ENCODE measurements at places on chromosomes 5 and 9.

DNA sequence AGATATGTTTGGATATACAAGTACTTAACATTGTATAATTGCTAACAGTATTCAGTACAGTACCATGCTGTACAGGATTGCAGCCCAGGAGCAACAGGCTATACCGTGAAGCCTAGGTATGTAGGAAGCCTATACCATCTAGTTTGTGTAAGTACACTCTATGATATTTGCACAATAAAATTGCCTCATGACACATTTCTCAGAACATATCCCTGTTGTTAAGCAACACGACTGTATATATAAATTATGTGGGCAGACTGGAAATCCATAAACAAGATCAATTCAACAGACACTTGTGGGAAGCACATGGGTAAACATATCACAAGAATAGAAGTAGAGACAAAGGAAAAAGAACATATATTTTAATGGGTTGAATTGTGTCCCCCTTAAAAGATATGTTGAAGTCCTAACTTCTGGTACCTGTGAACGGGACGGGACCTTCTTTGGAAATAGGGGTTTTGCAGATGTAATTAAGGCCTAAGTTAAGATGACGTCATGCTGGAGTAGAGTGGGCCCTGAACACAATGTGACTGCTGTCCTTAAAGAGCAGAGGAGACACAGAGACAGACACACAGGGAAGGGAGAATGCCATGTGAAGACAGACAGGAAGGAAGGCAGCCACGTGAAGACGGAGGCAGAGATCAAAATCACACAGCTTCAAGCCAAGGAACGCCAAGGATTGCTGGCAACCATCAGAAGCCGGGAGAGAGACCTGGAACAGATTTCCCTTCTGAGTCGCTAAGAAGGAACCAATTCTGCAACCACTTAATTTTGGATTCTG, 76.3 kb downstream of the SCAI start:
- DNase-seq = no peak

DNA sequence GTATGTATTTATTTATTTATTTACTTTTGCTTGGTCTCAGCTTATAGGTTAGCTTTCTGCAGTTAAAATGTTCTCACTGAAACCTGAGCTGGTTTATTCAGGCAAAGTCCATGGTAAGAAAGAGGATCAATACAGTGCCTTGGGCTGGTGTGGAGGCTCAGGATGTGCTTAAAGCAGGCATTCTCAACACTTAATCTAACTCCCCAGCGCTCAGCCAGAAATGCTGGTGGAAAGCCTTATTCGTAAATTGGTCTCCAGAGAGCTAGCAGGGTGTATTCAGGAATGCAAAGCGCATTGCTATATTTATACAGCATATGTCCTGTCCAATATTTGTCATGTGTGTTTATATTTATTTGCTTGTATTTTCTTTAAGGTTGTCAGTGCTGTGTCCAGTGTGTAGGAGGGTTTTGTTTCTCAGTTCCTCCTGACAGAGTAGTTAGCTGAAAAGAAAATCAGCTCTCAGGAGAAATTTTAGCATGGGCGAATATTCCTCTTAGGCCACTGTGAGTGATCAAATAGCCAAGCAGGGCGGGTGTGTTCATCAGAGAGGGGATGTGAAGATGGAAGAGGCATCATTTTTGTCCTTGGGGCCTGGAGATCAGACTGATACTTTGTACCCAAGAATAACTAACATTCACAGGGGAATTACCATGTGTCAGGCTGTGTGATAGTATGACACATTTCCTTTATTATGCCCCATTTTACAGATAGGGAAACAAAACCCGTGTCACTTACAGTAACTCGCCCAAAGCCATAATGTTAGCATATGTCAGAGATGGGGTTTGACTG, 65.8 kb downstream of the DOCK2 start:
- DNase-seq = no peak

DNA sequence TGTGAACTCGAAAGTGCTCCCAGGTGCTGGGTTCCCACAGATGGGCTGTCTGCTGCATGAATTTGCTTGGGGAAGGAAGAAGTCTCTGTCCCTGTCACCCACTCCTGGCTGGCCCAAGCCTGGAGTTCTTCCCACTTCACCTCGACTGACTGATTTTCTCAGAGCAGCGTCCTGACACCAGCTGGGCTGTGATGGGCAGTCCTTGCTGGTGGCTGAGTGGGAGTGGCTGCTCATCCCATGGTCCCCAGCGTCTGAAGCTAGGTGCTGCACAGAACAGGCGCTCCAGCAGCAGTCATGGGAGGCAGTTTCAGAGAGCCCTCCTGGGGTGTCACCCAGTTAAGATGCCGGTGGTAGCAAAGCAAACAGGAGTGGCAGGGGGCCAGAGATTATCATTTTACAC, 10.1 kb upstream of the NEURL1B start:
- DNase-seq = no peak

DNA sequence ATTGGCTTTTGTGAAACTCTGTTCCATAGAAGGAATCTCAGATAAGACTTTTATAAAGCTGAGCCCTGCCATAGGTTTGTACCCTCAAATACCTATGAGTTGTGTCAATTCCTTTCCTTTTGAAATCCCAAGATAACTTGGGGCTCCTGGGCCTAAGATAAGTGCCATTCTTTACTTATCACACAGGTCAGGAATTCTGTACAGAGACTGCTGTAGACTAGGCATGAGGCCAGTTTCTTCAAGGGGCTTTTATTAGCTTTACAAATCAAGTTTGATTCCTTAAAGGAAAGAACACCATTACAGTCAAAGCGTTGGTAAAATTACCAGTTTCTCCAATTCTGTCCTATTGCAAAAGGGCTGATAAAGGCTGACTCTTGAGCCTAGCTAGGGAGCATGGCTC, 39.2 kb downstream of the SHC3 start:
- DNase-seq = no peak

- DNase-seq = no peak
These were observed 19.7 kb upstream of the ABL1 start for GRCh38 chr9:130815242-130815808.

GRCh38 chr5:178123966-178124925, 6.6 kb upstream of the RMND5B start:
- no peak for DNase-seq

- DNase-seq = no peak
These were observed 49.8 kb downstream of the CERT1 start for GRCh38 chr5:75461679-75462078.

DNA sequence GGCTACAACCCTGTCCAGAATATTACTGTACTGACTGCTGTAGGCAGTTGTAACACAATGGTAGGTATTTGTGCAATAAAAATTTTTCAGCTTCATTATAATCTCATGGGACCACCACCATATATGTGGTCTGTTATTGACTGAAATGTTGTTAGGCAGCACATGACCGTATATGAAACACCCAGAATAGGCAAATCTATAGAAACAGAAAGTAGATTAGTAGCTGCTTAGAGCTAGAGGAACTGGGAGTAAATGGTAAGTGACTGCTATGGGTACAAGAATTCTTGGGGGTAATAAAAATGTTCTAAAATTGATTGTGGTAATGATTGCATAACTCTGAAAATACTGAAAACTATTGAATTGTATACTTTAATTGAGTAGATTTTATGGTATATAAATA, 185.7 kb downstream of the ESM1 start:
- no peak for DNase-seq

DNA sequence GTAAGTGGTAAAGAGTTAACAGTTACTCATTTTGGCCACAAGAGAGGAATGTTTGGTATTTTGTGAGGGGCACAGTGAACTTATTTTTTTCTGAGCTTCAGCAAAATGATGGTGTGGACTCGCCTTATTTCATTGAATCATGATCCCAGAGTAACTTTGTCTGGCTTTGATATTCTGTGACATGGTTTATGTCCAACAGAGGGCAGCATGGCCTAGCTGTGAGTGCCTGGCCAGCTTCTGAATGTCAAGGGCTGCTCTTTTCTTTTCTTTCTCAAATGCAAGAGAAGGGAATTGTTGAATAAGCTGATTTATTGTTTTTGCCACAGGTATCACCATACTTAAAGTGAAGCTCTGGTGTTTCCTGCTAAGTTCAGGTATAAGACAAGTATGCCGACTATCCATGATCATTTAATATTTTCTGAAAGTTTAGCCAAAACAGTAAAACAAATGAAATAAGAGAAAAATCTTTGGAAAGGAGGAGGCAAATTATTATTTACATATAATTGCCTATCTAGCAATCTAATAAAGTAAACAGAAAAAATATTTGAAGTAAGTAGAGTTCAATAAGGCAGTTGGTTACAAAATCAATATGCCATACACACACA, 31.7 kb downstream of the MRPL22 start:
- no peak for DNase-seq

DNA sequence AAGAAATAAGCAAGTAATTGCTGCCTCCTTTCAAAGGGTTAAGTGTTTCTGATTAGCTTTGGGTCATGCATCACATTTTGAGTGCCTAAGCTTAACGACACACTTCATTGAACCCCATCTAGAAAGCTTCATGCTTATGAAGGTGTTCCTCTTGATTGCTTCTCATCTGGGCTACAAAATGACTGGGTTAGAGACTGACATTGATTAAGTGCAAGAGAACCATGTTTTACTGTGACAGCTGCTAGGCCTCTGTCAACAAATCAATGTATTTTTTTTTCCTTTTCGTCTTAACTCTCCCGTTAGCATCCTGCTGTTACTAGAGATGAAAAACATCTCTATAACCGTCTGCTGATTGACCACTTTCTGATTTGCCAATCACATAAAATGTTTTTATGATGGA, 725.0 kb downstream of the TLE1 start:
- DNase-seq = no peak

DNA sequence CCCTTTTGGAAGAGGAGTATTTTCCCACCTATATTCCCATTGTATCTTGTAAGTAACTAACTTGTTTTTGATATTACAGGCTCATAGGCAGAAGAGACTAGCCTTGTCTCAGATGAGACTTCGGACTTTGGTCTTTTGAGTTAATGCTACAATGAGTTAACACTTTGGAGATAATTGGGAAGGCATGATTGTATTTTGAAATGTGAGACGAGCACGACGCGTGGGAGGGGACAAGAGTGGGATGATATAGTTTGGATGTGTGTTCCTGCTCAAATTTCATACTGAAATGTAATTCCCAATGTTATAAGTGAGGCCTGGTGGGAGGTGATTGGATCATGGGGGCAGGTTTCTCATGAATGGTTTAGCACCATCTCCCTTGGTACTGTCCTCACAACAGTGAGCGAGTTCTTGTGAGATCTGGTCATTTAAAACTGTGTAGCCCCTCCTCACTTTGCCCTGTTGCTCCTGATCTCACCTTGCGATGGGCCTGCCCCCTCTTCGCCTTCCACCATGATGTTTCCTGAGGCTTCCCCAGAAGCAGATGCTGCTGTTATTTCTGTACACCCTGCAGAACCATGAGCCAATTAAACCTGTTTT, 721.5 kb upstream of the CTNND2 start:
- no peak for DNase-seq

GRCh38 chr5:149803641-149804468, 73.7 kb downstream of the PPARGC1B start:
- DNase-seq = no peak

GRCh38 chr5:20522905-20523482, 535.0 kb upstream of the CDH18 start:
- DNase-seq = no peak

- no peak for DNase-seq
These were observed 1219.3 kb upstream of the WWC1 start for GRCh38 chr5:167071981-167072610.

DNA sequence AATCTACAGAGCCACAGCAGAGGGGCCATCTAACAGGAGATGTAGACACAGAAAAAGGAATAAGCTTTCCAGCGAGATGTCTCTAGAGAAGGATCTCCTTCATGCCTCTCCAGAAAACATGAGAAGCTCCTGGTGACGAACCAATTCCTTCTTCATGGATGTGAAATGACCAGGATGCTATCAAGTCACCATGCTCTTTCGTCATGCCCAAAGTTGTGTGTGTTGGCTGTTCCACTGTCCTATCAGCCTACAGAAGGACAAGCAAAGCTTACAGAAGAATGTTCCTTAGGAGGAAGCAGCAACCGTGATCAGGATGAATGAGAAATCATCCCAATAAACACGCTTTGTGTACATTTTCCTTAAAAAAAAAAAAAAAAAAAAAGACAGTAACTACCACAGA, 54.4 kb downstream of the ALDH7A1 start:
- DNase-seq = no peak

GRCh38 chr5:132498686-132499271, 8.2 kb upstream of the IRF1 start:
- no peak for DNase-seq

DNA sequence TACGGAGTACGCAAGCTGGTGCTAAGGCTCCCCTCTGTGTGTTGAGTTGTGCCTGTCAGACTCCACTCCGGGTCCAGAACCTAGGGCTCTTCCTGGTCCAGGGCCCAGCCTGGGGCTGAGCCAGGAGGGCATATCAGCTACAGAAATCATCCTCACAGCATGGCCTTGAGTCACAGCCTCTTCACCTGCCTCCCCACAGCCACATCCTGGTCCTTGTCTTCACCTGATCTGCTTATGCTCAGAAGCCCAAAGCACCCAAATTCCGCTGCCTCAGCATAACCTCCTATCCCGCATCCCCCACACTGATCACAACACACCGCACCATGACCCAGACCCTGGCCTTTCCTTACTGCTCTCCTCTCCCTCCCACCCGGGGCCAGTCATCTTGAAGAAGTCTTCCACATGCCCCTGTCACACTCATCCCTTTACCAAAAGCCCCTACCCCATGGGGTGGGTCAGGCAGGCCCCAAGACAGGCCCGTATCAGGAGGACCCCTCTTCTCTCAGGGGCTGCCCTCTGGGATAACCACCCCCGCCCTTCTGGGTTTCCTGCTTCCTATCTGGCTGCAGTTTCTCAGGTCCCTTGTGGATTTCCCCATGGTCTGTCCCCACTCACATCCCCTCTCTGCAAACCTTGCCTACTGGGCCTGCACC, 1.3 kb upstream of the IL3 start:
- no peak for DNase-seq

- DNase-seq = no peak
These were observed 84.5 kb downstream of the ACER2 start for GRCh38 chr9:19493174-19493811.

- DNase-seq = peak; percentile 79
These were observed 16.0 kb upstream of the PHF19 start for GRCh38 chr9:120892748-120893610.

GRCh38 chr5:149489605-149490037, 61.6 kb downstream of the CSNK1A1 start:
- no peak for DNase-seq

DNA sequence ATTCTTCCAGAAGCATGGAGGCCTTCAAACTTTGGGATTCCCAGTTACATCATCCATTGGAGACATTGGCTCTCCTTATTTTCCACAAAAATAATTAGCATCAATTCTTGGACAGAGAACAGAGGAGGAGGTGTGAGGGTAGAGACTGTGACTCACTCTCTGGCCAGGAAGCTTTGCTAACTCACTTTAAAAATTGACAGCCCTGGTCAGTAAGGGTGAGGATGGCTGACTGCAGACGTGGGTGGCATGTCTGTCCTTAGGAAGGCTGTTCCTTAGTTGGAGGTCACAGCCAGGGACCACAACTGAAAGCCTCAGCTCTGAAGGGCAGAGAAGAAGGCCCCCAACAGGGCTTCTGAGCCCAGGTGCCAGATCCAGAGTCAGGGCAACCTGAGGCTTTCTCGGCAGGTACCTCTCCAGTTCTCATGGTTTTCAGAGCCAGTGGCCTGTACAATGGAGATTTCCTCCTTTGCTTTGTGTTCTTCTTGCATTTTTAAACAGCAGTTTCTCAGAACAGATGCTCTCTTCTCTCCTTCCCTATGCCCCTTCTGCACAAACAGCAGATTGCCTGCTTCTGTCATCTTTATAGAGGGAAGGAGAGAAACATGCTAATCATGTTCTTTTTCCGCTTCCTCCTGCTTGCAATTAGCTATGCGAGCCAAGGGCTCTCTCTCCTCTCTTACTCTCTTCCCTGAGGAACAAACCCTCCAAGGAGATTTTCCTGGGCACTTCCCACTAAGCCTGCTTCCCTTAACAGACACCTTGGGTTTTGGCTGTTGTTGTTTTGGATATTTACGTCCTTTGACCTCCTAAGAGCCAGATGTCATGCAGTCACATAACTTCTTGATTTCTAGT, 92.5 kb upstream of the ZNF366 start:
- no peak for DNase-seq
